Cortex of kidney (tissue), 1 donor: ENCODE measurements at places on chromosomes 7 and 10.

DNA sequence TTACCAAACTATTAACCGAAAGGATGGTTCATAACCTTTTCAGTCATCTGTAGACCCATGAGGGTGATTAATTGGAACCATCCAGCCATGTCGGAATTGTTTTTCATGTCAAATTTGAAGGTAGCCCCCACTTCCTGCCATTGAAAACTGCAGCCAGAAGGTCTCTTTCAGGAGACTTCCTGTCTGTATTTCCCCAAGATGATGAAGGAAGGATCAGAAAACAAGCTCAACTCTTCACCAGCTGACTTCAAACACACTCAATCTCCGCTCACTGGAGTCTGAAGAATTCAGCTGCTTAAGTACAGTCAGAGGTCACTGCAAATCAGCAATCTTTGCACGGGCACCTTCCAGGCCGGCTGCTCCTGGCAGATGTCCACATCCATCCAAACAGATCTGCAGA is 291.7 kb upstream of the NPVF start:
- DNase-seq = no peak

DNA sequence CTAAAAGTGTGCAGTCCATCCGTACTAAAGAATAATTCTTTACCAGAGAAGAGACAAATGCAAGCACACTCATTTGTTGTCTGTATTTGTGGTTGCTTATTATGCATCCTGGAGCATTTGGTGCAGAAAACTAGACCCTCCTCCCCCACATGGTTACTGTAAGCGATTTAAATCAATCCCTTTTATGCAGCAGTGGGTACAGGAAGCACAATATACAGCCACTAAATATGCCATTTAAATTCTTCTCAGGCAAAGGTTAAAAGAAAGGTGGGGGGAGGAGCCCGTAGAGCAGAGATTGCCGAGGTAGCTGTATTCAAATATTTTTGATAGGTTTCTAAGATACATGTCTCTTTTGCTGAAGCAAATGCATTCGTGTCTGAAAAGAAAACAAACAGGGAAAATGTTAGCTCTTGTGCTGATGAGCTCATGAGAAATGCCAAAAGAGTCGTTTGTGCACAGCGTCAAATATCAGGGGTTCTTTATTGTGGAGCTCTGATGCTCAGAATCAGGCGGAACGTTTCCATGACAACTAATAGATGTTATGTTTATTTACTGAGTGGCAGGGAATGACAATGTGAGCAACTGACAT is 131.3 kb upstream of the NPVF start:
- no peak for DNase-seq

- DNase-seq = no peak
Measured at GRCh38 chr7:36986511-36986933, 262.2 kb upstream of the AOAH start.

GRCh38 chr10:18684953-18685352 is 25.7 kb downstream of the ARL5B start:
- DNase-seq = no peak

- no peak for DNase-seq
Measured at GRCh38 chr10:64113375-64113774, 592.2 kb downstream of the REEP3 start.

GRCh38 chr7:22566176-22566575 is 66.2 kb upstream of the STEAP1B start:
- DNase-seq = no peak
